ENCODE measurements at places on chromosomes 4 and X. TPM values are rescaled to one million over a fixed set of nuclear protein-coding genes. Genes with fewer than 3 reads are reported as not detected.

DNA sequence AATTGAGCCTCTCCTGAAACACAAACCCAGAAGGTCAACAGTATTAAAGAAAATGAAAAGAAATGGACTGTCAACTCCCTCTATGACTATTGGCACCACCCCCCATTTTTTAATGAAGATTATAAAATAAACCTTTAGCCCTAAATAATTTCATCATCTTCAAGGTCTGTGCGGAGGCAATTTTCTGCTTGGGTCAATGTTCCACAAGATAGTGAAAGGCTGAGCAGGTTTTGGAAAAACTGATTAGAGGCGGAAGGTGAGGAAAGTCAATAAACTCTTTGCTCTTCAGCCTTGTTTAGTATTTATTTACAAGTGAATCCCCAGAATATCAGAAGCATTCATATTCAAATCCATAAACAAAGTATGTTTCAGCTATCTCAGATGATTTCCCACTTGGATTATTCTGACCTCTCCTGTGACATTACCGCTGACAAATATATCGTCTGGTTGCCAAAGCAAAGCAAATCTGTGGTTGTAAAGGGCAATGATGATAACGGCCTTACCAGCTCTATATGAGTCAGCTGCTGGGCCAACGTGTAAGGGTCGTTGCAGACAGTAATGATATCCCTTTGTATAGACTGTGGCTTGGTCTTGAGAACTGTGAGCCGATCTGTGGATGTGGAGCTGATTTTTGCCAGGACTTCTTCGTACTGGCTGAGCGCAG is 24.0 kb downstream of the RASGEF1B start:
- no peak for DNase-seq

DNA sequence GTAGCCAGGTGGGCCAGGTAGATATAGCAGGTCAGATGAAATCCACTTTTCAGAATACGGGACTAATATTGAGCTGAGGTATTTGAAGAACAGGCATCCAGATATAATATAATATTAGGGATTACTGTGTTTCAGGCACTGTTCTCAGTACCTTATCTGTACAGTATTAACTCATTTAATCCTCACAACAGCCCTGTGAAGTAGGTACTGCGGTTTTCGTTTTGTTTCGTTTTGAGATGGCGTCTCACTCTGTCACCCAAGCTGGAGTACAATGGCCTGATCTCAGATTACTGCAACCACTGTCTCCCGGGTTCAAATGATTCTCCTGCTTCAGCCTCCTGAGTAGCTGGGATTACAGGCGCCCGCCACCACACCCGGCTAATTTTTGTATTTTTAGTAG is 129.6 kb downstream of the IL1RAPL2 start:
- DNase-seq = no peak

DNA sequence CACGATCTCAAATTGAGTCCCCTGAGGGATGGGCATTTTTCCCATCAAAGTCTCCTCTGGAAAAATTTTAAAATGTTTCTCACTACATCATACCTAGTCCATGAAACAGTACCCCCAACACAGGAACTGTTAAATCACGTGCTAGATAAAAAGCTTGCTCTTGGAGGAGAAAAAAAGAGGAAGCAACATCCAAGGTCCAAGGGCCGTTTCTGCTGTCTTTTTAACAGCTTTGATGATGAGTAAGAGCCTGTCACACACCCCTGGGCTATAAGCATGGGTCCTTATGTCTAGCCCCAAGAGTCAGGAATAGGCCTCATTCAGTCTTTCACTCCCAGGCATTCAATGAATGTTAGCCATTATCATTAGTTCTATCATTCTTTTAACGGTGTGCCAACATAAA is 128.9 kb downstream of the SH3KBP1 start:
- DNase-seq = no peak

DNA sequence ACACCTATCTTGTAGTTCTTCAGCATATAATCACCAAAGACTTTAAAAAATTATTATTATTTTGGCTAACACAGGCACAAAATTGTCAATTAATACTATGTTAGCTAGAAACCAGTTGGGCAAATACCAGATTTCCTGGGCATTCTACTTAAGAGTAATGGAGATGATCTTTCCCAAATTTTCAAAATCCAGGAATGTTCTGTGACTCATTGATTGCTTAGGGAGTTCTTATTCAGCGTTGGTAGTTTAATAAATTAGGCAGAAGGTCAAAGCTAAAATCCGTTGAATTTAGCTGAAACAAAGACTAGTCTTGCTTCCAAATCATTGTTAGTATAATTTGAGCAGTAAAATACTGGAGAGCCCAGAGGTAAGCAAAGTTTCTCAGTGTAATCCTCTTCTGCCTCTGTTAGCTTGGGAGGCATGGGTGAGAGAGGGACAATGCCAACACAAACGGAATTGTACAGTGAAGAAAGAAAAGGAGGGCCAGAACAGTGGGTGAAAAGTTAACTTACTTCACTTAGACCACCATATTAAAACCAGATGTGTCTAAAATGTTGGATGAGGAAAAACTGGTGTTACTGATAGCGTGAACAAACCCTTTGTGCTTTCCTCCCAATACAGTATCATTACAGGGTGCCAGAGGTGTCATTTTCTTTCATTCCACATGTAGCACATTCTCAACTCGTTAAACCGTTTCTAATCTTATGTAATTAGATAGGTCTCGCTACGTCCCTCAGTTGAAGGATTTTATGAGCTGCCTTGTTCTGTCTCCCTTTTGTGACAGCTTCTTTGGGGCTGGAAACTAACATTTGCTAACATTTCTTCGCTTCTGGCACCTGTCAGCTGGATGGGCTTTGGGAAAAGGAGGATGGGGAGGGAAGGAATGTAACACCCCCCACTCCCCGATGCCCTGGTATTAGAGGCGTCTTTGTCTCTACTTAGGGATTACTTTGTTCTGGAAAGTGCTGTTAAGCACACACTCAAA is 87.4 kb upstream of the CITED1 start:
- no peak for DNase-seq

DNA sequence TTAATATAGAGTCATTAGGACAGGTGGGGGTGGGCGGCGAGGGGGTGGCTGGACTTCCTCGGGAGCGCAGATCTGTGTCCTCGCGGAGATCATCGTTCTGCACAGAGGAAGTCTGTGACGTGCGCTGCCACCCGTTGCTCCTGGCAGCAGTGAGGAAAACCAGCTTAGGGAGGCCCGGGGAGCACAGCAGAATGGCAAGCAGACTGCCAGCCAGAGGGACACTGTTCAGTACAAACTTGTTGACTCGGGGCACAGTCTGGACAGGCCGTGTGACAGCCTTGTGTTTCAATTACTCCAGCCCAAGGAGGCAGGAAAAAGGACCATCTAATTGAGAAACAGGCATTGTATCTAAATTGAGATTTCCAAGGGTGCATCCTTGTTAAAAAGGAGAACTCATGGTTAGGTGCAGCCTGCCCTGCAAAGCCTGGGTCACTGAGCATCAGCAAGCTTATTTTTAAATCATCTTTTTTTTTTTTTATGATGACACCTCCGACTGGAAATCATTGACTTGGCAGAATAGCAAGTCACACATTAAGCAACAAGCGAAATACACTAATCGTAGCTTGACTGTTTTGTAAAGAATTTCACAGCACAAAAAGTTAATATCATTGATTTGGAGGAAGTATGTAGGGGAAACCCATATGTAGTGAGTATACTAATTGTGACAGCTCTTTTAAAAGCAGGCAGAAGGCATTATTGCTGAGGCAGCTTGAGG is 512.0 kb upstream of the FAT1 start:
- no peak for DNase-seq

DNA sequence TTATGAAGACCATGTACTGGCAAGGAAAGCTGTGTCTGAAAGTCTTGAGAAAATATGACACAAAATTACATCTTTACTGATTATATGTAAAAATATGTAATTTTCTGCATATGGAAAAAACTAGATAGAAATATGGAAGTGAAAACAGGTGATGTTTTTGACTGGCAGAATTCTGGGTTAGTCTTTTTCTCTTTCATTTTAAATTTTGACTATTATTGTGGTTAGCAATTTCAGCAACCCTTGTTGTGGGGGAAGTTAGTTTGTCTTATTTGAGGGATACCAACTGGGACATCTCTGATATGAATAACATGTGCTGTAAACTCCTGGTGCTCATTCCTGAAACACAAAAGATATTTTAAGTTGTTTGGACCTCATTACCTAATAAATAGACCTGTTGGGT is 49.9 kb upstream of the CPEB2 start:
- DNase-seq = no peak

GRCh38 chrX:12967711-12968465 is 7.0 kb upstream of the TMSB4X start:
- DNase-seq = no peak

Gene WFS1
- 39.2 TPM for total RNA-seq

Gene HEPH
- total RNA-seq = 21.2 TPM

Data from sciatic nerve (tissue), 2 donors.